Lower lobe of right lung (tissue), 2 donors: ENCODE measurements at places on chromosomes 12 and 14.

DNA sequence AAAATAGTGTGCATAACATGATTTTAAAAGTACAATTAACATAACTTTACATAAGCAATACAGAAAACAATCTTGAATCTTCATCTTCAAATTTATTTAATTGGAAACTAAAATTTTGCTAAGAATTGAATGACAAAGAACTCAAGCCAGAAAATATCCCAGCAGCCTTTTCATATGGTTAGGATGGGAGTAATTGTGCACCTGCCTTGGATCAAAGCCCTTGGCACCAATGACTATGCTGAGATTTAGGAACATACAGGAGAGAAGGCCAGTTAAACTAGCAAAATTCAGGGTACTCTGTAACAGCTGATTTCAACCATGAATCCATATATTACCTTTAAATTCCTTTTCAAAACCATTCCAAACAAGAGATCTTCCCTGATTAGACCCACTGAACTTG, 5.8 kb downstream of the KERA start:
- no peak for DNase-seq

DNA sequence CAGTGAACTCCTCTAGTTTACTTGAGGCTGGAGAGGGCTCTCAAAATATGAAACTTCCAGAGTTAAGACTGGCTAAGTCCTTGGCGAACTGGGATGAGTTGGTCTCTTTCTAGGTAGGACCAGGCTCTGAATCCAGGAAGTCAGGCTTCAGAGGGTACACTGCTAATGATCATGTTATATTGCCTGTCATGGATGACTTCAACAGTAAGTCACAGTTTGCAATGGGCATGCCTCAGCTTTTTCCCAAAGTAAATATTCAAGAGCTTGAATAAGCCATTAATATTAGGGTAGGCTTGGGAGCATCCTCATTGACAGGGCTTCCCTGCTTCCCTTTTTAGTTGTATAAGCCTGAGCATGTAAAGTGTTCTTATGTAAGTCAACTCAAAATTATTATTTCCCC, 61.7 kb upstream of the PTHLH start:
- no peak for DNase-seq

- DNase-seq = no peak
Observed at GRCh38 chr14:50230401-50230700, 1.0 kb downstream of the SOS2 start.

GRCh38 chr14:24172261-24172860, 481 bp downstream of the REC8 start:
- no peak for DNase-seq

DNA sequence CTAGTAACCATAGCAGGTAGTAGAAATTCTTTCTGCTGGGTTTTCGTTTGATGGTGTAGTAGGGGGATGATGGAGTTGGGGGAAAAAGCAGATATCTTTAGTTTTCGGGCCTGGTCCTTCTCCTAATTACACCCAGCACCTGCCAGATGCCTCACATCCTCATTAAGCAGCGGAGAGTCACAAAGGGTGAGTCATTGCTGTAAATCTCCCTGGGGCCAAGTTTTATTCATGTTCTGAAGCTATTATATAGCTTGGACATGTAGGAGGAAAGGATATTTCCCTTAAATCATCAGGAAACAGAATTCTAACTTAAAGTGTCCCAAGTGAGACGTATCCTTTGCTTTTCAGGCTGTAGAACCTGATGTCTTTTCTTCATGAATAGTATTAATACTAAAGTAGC, 4.9 kb upstream of the NECAP1 start:
- no peak for DNase-seq

GRCh38 chr12:76530516-76530915, 29.1 kb downstream of the OSBPL8 start:
- no peak for DNase-seq

DNA sequence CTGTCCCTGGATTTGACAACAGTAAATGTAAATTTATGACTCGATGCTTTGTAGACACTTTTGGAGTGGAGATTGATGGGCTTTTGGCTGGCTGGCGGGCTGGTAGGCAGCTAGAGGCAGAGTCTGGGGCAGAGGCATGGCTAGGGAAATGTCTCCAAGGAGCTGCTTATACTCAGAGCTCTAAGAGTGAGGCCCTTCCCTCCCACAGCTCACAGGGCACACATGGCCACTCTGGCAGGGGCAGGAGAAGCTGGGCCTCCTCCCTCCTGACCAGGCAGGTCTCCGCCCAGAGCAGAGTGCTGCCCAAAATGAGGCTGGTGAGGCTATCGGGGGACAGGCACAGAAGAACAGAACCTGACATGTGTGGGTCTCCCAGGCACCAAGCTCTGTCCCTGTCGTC, 67.5 kb downstream of the GALNT16 start:
- no peak for DNase-seq

- no peak for DNase-seq
Observed at GRCh38 chr14:31876741-31877140, 200.4 kb upstream of the ARHGAP5 start.

DNA sequence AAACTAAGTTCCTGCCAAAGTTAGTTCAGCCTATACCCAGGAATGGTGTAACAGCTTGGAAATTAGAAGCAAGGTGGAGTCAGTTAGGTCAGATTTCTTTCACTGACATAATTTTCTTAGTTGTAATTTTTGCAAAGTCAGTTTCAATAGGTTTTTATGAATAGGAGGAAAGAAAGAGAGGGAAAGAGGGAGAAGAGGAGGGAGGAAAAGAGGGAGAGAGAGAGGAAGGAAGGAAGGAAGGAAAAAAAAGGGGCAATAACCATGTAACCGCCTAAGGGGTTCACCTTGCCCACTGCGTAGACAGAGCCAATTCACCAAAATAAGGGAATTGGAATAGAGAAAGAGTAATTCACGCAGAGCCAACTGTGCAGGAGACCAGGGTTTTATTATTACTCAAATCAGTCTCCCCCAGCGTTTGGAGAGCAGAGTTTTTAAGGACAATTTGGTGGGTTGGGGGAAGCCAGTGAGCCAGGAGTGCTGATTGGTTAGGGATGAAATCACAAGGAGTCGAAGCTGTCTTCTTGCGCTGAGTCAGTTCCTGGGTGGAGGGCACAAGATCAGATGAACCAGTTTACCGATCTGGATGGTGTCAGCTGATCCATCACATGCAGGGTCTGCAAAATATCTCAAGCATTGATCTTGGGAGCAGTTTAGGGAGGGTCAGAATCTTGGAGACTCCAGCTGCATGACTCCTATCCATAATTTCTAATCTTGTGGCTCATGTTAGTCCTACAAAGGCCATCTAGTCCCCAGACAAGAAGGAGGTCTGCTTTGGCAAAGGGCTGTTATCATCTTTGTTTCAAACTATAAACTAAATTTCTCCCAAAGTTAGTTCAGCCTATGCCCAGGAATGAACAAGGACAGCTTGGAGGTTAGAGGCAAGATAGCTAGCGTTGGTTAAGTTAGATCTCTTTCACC, 126.0 kb upstream of the AMIGO2 start:
- DNase-seq = no peak

GRCh38 chr14:59510966-59511365, 26.6 kb downstream of the JKAMP start:
- no peak for DNase-seq

GRCh38 chr14:80862541-80862940, 79.0 kb downstream of the CEP128 start:
- no peak for DNase-seq

- no peak for DNase-seq
Observed at GRCh38 chr14:28571636-28572035, 195.0 kb upstream of the FOXG1 start.

GRCh38 chr12:24244801-24245200, 295.3 kb upstream of the SOX5 start:
- DNase-seq = no peak

DNA sequence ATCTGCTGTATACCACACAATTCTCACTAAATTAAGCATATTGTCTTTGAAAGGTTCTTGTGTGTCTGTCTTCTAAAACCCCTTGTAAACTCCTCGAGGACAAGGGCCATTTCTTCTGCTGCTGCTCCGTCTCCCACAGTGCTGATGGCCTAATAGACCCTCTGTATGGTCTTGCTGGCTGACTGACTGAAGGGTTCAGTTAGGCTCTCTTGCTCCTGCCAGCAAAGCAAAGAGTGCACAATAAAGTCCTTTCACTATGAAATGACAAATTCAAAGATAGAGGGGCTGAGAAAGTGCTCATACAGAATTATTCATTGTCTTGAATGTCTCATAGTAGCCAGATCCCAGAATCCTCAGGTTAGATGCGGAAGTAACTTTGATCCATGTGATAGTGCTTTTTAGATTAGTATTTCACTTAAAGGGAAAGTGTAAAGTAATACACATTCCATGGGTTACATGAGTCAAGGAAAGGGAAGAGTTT, 14.2 kb upstream of the RIOX1 start:
- DNase-seq = no peak

- no peak for DNase-seq
Observed at GRCh38 chr12:58509116-58509885, 411.0 kb downstream of the LRIG3 start.

GRCh38 chr12:29389295-29389919, 8.4 kb upstream of the ERGIC2 start:
- no peak for DNase-seq

- DNase-seq = no peak
Observed at GRCh38 chr12:115811045-115811444, 466.4 kb downstream of the MED13L start.

- no peak for DNase-seq
Observed at GRCh38 chr12:25495331-25496097, 57.6 kb downstream of the LMNTD1 start.

GRCh38 chr12:6074427-6074826, 50.0 kb downstream of the VWF start:
- no peak for DNase-seq

DNA sequence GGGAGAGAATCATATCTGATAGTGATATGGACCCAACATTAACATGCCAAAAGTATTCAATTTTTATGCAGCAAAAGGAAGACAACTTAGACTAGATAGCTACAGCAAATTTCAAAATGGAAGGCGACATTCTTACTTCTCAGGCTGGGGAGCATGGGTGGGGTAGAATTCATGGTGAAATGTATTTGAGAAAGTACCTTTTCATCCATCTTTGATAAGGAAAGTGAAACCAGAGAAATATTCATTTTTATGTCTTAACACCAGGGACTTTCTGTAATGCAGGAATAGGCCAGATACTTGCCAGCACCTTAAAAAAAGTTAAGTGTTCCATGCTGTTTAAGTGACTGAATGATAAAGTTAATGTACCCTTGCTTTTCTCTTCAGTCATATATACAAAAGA, 13.4 kb downstream of the BTG1 start:
- no peak for DNase-seq

DNA sequence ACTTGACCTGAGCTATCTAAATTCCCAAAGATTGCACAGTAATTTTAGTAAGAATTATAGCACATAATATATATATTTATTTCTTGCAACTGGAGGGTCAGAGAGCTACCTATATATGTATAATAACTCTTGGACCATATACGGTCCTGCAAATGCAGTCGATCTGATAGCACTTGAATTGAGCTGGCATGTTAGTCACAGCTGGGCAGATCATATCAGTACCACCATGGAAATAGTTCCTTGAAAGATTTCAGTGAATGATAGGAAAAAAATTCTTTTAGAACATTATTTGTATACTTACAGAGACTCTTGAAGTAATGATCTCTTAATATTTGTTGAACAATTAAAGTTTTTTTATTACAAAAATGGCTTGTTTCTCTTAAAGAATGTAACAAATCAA, 94.5 kb upstream of the MON2 start:
- no peak for DNase-seq

- DNase-seq = no peak
Observed at GRCh38 chr12:3973973-3974644, 100.9 kb upstream of the PARP11 start.

DNA sequence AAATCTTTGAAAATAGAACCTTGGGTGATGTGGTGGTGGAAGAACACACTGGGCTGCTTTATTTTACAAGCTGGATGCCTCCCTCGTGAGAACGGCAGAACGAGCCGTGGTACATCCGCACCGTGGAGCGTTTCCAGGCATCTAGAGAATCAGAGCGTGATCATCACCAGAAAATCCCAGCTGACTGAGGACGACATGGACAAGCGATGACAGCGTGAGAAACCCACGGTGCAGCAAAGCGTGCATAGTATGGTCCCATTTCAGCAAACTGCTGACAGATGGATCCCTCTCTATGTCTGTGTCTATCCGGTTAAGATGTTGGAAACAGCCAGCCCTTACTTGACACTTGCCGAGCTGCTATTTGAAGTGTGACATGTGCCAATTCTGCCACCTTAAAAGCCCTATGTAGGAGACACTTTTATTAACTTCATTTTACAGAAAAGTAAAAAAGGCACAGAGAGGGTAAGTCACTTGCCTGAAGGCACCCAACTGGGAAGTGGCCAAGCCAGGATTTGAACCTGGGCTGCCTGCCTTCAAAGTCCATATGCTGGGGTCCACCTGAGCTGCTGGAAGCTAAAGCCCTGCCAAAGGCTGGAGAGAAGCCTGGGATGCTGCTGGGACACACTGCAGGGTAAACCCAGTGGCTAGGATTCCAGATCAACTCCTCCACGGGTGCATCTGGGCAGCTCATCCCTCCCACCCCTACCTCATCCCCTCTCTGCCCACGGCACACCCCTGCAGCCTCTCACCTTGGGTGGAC, 14.9 kb downstream of the SCARB1 start:
- no peak for DNase-seq

- DNase-seq = no peak
Observed at GRCh38 chr12:68970951-68971350, 38.0 kb upstream of the CPM start.

- no peak for DNase-seq
Observed at GRCh38 chr12:122839907-122840554, 4.8 kb downstream of the HIP1R start.

DNA sequence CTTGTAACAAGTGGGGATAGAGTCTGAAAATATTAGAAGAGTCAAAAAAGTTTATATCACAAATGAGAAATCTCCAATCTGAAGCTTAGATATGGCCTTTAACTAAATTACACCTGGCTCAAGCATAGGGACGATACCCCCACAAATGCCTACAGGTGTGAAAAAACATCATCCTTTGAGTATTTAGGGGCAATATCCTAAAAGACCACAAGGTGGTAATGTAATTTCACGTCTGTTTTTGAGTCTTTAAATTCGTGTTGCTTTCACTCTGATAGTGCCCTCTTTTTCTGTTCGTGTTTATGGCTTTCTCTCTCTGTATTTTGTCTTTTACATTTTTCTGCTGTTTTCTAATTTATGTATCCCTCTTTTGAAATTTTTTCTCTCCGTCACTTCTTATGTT, 84.3 kb downstream of the ETNK1 start:
- DNase-seq = no peak

DNA sequence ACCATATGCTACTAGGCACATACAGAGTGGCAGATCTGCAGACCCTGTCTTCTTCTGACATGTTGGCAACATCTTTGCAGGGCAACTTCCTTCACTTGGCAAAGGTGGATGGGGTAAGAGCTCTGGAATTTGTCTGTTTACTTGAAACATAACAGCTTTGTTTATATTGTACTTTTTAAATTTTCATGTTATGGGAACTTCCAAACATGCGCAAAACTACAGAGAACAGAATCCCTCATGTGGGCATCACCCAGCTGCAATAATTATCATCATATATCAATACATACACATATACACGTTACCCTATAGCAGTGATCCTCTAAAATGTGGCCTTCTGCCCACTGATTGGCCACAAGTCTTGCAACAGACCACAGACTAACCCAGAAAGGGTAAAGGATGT, 103.4 kb downstream of the STAB2 start:
- DNase-seq = no peak

GRCh38 chr12:80118565-80119324, 19.4 kb downstream of the OTOGL start:
- no peak for DNase-seq

- no peak for DNase-seq
Observed at GRCh38 chr12:93563807-93564538, 8.5 kb upstream of the SOCS2 start.

GRCh38 chr12:16020031-16020430, 108.9 kb downstream of the DERA start:
- no peak for DNase-seq
